ENCODE measurements at places on chromosomes 2 and 18.

DNA sequence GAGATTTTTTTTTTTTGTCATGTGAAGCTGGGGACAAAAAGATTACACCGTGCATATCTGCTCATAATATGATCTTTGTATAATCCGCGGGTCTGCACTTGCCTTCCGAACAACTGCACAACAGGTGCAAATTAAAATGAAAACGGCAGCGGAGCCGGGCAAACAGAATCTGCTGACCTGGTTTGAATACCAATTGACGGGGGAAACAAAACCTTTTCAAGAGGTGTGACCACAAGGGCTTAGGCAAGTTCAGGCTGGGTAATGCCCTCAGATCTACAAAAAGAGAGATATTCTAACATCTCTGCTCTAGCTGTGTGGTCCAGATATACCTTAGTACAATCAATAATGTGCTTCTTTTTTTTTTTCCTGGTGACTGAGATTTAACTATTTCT lies 88.5 kb downstream of the ZEB2 start:
- no peak for DNase-seq

- no peak for DNase-seq
Observed at GRCh38 chr2:241897231-241897916, 27.8 kb downstream of the RTP5 start.

GRCh38 chr18:75041586-75041985 lies 167.4 kb downstream of the PTGR3 start:
- peak; percentile 29 for DNase-seq

- DNase-seq = no peak
Observed at GRCh38 chr2:88591698-88592097, 35.6 kb downstream of the EIF2AK3 start.

DNA sequence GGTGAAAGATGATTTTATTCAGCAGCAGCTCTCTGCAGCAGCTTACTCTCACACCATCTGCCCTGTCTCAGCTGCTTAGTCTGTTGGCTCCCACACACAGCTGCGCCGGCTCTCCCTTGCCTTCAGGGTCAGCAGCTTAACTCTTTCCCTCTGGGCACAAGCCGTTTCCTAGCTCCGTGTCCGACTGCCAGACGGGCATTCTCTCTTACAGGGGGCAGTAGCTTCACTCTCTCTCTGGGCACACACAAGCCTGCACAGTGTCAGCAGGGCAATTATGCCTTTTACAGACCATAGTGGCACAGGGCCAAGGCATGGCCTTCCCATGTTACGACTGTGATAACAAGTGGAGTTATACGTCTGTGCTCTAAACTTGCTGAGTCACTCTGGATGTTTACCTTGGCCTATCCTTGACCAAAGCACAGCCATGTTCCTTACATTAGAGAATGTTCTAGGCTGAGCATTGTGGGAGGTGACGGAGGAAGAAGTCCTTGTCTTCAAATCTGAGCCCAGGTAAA lies 31.7 kb downstream of the PCARE start:
- DNase-seq = peak; percentile 27

- DNase-seq = peak; percentile 29
Observed at GRCh38 chr2:160989778-160990177, 170.4 kb upstream of the TANK start.

DNA sequence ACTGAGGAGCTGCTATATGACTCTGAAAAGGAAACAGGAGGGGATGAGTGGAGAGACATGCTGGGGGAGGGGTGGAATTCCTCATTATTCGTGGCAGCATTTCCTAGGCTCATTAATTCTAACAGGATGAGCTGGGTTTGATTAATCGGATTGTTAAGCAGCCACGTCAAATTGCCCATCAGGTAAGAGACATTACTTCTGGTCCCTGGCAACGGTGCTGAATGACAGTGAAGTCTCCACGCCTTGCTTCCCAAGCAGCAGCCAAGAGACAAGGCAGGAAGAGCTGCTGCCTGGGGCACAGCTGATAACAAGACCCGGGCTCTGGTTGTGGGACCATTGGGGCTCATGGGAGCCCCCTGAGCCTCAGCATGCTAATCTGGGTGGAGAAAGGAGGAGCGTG lies 86.6 kb downstream of the MARCHF4 start:
- DNase-seq = no peak

DNA sequence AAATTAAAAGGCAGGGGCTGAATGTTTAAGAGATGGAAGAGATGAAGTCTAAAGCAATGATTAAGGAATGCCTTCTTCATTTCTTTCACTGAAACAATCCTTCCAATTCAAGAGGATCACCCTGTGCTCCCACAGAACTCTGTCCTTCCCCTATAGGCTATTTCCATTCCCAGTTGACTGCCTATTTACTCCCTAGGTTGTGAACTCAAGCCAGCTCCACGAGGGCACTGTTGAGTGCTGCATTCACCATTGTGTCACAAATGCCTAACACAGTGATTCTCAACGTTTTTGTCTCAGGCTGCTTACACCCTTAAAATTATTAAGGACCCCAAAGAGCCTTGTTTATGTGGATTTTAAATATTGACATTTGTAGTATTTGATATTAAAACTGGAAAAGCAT lies 112.4 kb downstream of the AOX1 start:
- DNase-seq = no peak

DNA sequence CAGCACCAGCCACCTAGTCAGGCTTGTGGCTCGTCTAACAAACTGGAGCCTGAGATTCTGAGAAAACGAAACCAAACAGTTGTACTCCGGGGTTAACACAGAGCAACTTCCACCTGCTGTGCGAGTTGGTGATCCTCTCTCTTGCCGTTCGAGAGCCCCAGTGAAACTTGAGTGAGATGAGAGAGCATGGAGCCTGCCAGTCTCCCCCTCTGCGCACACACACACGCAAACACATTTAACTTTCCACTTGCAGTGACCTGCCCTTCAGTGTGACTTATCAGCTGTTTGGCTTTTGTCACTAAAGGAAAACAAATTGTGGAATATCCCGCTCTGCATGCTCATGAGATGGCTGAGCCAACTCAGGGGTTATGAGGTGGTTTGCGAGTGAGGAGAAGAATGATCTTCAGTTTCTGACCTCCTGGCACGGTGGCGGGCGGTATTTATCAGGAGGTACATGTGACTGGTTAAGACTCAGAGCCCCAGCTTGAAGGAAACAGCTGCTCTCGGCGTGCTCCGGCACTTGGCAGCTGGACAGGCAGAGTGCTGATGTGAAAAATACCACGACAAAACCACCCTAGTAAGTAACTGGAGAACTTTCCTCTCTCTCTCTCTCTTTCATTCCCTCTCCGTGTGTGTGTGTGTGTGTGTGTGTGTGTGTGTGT lies at the start of gene RASGRP3:
TSS of gene RASGRP3 (plus strand) at position 519 of the 662 bp plus-strand sequence. CDS start 38,488 bp downstream, outside the sequence.
- DNase-seq = peak; percentile 90

- DNase-seq = no peak
Observed at GRCh38 chr2:163558251-163559021, 177.4 kb downstream of the FIGN start.

GRCh38 chr2:11661891-11662435 lies 8.0 kb downstream of the NTSR2 start:
- DNase-seq = no peak

- no peak for DNase-seq
Observed at GRCh38 chr2:233938676-233939370, 21.6 kb downstream of the TRPM8 start.

DNA sequence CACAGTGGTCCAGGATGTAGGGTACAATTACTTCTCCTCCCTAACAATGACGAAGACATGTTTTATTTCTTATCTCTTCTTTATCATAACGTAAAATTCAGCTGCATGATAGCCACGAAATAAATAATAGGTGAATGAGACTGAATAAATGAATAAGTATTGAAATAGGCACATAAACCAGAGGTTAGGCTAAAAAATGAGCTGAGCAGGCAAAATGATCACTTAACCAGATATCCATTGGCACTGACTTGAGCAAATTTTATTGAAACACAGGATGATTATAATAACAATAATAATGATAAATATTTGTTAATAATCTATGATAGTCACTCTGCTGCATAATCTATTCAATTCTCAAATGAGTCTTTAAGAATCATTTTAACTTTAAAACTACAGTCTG lies 506.9 kb upstream of the ZNF804A start:
- no peak for DNase-seq

GRCh38 chr18:34871435-34871834 lies 161.3 kb downstream of the DTNA start:
- DNase-seq = no peak

DNA sequence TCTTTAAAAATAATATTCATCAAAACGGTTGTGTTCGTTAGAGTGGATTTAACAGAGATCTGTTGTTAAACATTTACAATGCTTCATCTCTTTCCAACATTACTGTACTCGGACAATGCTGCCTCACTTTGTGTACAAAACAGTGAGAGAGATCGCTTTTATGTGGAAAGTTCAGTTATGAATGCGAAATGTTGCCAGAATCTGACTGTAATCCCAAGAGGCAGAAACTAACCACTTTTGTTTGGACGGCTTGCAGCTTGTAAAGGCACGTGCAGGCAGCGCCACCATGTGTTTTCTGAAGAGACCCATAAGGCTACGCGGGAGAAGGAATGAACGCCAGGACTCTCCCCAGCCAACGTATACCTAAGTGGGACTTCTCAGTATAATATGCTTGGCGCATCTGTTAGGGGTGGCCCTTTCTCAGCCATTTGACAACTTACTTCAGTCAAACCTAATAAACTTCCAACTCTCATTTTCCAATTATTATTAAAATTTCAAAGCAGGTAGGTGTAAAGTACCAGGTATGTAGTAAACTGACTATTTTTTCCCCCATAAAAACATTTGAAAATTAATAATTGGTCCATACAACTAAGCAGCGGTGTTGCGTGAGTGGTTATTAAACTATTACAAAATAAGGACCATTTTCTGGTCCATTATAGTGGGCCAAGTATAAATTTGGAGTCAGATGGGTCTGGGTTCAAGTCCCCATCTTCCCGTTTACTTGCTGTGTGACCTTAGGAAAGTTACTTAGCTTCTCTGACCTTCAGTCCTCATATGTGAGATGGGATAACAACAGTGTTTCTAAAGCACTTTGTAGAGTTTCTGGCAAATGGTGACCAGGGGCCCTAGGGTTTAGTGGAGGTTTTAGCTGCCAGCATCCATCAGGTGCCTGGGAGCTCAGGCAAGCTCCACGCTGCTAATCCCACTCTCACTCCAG lies 5.6 kb upstream of the NAPG start:
- DNase-seq = peak; percentile 98

GRCh38 chr2:113039158-113039557 lies 13.5 kb downstream of the IL36B start:
- no peak for DNase-seq

GRCh38 chr2:39232141-39232540 lies 11.6 kb downstream of the CDKL4 start:
- DNase-seq = no peak

DNA sequence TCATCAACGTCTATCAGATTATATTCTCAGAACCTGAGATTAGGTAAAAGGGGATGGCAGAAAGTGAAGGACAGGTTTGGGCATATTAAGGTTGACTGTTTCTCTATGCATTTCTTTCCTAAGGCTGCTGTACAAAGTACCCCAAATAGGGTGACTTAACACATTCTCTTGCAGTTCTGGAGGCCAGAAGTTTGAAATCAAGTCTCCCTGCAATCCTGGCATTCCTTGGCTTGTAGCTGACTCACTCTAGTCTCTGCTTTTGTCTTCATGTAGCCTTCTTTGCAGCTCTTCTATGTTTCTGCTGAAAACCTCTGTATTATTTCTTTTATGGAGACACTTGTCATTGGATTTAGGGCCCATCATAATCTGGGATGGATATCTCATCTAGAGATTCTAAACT lies 364.3 kb downstream of the PLCL1 start:
- no peak for DNase-seq

DNA sequence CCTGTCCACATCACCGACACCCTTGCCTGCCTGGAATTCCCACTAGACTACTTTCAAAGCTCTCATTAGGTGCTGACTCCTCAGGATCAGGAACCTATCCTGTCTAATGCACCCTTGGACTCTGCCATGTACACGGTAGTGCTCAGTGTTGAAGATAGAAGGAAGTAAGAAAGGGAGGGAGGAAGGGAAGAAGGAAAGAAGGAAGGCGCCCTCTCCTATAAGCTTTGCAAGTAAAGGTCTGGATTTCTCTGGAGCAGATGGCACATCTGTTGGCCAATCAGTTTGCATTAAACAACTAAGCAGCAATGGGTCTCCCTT lies 45.3 kb downstream of the SCTR start:
- no peak for DNase-seq

DNA sequence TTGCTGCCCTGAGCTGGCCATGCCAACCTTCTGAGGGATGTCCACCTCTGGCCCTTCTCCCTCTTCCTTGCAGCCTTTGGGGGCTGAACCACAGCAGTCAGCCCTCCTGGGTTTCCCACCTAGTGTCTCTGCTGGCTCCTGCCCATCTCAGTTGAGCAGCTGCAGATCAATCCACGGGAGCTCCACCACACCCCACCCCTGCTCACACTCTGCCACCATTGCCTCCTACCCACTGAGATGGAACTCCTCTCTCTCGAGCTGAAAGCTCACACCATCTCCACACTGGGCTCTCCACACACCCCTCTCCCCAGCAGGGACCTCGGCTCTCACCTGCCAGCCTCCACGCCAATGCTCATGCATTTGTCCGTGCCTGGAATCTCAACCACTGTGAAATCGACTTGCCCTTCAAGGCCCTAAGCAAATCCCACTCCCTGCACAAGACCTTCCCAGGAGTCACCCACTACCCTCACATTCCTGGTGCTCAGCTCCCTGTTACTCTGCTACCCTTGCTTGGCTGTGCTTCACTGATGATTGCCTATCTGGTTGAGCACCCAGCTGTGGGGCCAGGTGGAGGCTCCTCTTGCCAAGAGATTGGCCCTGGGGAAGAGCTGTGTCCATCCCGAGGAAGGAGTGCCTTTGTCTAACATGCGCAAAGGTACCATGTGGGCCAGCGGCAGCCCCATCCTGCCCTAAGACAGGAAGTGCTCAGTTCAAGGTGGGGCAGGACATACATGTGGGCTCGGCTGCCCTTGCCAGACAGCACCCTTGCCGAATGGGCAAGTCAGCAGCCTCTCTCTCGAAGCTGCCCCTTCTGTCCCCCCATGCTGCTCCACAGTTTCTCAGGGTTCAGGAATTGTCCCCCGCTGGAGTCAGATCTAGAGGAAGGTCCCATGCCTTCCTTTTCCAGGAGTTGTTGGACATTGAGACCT lies 208.7 kb downstream of the CYP26B1 start:
- no peak for DNase-seq

GRCh38 chr2:184154438-184154837 lies 443.9 kb upstream of the ZNF804A start:
- peak; percentile 21 for DNase-seq

DNA sequence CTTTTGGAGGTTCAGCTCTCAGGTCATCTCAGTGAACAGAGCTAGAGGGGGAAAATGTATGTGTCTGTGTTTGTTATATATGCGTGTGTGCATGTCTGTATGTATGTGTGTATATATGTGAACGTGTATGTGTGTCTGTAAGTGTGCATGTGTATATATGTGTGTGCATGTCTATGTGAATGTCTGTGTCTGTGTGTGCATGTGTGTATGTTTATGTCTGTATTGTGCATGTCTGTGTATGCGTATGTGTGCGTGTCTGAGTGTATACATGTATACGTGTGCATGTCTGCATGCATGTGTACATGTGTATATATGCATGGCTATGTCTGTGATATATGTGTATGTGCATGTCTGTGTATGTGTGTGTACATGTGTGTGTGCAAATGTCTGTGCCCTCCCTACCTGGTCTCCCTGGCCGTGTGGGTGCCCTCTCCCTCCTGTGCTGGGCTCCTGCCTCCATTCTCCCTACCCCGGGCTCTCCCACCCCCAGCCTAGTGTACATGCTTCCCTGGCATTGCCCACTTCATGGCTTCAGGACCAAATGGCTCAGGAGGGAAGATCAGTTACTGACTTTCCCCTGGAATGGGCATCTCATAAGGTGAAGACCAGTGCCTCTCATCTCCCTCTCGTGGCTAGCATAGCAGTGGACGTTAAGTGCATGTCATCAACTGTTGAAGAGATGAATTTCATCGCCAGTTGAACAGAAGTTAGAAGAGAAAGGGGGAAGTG lies 49.9 kb downstream of the TRAF3IP1 start:
- DNase-seq = no peak
